Trophoblast cell (in vitro differentiated cells and primary cell): ENCODE measurements at places on chromosomes 1 and 21.

GRCh38 chr1:57844382-57844980, 420.6 kb upstream of the DAB1 start:
- H3K27me3 ChIP-seq, result no peaks in the 10 kb centered on the region
- no peaks in the 10 kb centered on the region for H3K36me3 ChIP-seq
- no peak overlapping the region for H3K27ac ChIP-seq
- no peaks in the 10 kb centered on the region for H3K4me1 ChIP-seq
- no peak for DNase-seq

- no peaks in the 10 kb centered on the region for H3K27me3 ChIP-seq
- peak; percentile 81 for DNase-seq
- H3K36me3 ChIP-seq, result no peaks in the 10 kb centered on the region
- peaks cover 10% of the 10 kb centered on the region for H3K4me1 ChIP-seq
Measured at GRCh38 chr1:236759252-236759859, 35.7 kb upstream of the MTR start.

DNA sequence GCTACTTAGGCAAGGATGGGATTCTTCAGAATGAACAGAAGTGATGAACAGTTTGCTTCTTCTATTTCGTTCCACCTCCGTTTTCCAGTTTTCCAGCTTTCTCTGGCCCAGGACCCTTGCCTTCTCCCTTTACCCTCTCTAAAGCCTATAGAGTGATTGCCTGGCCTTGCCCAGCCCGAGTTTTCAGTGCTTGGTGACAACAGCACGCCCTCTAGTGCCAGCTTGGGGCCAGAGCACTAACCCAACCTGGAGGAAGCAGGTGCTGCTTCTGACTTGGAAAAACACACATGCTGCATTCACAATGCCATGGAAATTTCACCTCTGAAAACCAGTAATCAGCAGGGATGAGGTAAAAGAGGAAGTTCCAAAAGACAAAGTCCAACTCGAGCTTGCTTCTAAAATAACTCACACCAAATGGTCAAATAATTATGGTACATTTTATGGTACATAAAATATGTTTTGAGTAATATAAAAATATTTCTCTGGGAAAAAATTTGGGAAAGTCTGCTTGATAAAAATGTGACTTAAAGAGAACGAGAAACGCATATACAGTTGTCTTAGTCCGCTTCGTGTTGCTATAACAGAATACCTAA, 26.1 kb downstream of the UBE2T start:
- no peaks in the 10 kb centered on the region for H3K36me3 ChIP-seq
- no peak overlapping the region for H3K4me3 ChIP-seq
- no peaks in the 10 kb centered on the region for H3K4me1 ChIP-seq

- no peak overlapping the region for H3K4me3 ChIP-seq
- H3K27ac ChIP-seq, result no peak overlapping the region
- H3K36me3 ChIP-seq, result peaks cover 11% of the 10 kb centered on the region
- DNase-seq, result no peak
Measured at GRCh38 chr1:67688526-67689219, 3.7 kb downstream of the GADD45A start.

- no peaks in the 10 kb centered on the region for H3K36me3 ChIP-seq
- no peak for DNase-seq
- H3K27ac ChIP-seq, result no peak overlapping the region
- H3K4me1 ChIP-seq, result peaks cover 20% of the 10 kb centered on the region
- H3K27me3 ChIP-seq, result no peaks in the 10 kb centered on the region
- no peak overlapping the region for H3K4me3 ChIP-seq
Measured at GRCh38 chr1:21305900-21306189, 15.6 kb upstream of the ECE1 start.

- no peaks in the 10 kb centered on the region for H3K4me1 ChIP-seq
- DNase-seq, result no peak
- no peak overlapping the region for H3K4me3 ChIP-seq
- H3K36me3 ChIP-seq, result no peaks in the 10 kb centered on the region
Measured at GRCh38 chr1:87389011-87389410, 60.3 kb downstream of the LMO4 start.

DNA sequence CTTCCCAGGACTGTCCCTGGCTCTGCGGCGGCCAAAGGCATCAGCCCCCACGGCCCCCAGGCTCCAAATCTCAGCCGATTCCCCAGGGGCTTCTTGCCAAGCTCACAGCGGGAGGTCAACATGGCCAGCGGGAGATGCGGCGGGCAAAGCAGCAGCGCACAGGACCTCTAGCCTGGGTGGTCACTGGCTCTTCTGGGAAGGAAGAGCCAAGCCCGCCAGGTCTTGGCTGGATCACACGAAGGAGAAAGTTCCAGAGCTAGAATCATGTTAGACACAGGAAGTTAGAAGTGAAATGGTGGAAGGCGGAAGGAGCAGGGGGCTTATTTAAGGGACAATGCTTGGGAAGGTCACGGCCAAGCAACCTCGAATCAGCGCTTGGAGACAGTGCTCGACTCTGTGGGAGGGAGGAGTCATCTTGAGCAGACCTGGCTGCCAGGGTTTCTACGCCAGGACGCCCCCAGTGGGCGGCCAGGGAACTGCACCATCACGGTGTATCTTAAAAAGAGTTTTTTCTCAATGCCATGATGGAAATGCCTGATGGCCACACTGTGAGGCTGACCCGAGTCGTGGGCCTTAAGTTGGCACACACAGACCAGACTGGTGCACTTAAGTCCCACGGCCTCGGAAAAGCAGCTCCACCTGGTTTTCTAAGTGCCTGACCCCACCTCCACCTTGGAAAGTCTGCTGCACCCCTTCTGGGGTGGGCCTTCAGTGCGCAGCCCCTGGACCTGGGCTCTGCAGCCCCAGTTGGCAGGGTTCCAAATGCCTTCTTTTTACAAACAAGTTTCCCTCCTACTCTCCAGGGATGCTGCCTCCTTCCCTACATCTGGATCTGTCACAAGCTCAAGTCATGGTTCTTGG, 29.3 kb downstream of the SLC66A1 start:
- peaks cover 58% of the 10 kb centered on the region for H3K36me3 ChIP-seq
- no peak overlapping the region for H3K27ac ChIP-seq
- peak; percentile 91 for DNase-seq
- H3K4me1 ChIP-seq, result peaks cover 31% of the 10 kb centered on the region

- no peak for DNase-seq
- H3K27me3 ChIP-seq, result no peaks in the 10 kb centered on the region
- no peak overlapping the region for H3K4me3 ChIP-seq
- H3K27ac ChIP-seq, result no peak overlapping the region
Measured at GRCh38 chr1:53662169-53662568, 76.8 kb downstream of the GLIS1 start.

DNA sequence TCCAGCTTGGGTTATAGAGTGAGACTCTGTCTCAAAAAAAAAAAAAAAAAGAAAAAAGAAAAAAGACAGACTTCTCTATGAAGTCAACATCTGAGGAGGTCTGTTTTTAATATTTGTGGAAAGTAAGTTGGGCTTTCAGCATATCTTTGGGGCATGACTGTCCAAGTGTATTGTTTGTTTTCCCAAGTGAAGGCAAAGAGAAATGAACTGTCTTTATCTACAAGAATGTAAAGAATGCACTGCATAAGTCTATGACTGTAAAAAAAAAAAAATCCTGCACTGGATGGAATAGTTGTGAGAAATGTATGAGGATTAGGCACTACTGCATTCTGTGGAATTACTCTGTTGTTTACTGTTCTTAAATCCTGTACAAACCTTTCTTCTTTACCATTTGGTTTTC, 45.6 kb upstream of the TMEM61 start:
- no peaks in the 10 kb centered on the region for H3K36me3 ChIP-seq
- no peak overlapping the region for H3K4me3 ChIP-seq
- H3K27ac ChIP-seq, result peak overlapping the region; percentile 82
- peaks cover 6% of the 10 kb centered on the region for H3K4me1 ChIP-seq

DNA sequence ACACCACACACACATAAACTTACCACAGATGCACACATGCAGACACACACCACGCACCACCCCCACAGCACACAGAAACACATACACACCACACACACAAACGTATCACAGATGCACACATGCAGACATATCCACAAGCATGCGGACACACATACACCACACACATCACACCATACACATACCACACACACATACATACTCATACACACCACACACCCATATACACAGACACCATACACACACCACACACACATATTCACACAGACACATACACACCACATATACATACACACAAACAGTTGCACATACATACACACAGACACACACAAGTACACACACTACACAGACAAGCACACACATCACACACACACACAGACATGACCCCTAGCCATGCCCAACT, 37.5 kb upstream of the PDE9A start:
- peak overlapping the region; percentile 47 for H3K4me3 ChIP-seq
- H3K27me3 ChIP-seq, result no peaks in the 10 kb centered on the region
- H3K4me1 ChIP-seq, result peaks cover 3% of the 10 kb centered on the region
- no peak overlapping the region for H3K27ac ChIP-seq
- no peak for DNase-seq

GRCh38 chr1:3186526-3186921, 117.5 kb downstream of the PRDM16 start:
- DNase-seq, result no peak
- peaks cover under 1% of the 10 kb centered on the region for H3K27me3 ChIP-seq
- no peak overlapping the region for H3K27ac ChIP-seq
- no peaks in the 10 kb centered on the region for H3K36me3 ChIP-seq
- H3K4me1 ChIP-seq, result no peaks in the 10 kb centered on the region
